Kidney glomerular epithelial cell (primary cell): ENCODE measurements at places on chromosomes 16 and 17.

- peak; percentile 76 for DNase-seq
Observed at GRCh38 chr16:77297996-77298395, 98.8 kb downstream of the SYCE1L start.

DNA sequence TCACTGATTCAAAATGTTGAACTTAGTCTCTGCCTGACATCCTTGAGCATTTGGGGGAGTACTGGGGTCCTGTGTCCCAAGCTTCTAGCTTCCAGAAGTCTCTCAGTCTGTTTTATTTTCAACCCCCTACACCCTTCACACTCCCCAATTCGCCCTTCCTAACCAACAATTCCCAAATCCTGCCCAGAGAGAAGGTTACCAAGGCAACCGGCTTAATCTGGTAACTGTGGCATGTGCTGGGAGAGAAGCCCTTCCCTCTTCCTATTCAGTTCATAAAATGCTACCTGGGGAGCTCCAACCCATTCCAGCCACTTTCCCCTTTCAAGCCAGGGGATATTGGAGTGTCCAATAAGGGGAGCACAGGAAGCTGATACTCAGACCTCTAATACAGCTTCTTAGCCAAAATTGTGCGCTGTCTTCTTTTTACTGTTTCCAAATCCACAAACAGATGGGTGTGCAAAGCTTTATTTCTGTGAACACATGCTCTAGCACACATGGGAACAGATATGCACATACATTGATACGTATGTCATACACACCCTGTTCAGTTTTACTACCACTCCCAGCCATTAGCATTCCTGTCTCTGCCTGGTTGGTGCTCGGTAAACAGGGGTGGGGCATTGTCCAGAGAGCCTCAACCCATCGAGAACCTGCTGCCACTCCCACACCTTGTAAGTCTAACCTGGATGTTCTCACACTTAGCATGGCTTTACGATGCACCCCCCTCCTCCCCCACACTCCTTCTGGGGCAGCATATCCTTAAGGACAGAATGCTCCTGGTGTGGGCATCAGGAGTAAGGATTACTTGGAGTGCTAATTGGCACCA, 1.1 kb upstream of the RAPGEFL1 start:
- DNase-seq: no peak

DNA sequence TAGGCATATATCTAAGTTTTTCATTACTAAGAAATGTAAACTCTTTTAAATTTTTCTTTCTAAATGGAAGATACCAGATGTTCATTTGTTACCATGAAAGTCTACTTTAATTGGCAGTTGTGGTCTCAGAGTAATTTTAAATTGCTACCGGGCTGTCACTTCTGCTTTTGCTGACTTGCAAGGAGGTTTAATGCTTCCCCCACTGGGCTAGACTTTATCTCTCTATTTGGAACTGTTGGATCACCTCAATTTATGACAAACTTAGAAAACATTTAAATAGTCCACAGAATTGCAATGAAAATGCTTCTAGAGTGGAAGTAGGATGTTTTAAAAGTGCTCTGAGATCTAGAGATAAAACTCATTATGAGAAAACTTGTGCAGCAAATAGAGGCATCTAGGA, 479.8 kb upstream of the GOT2 start:
- no peak for DNase-seq

- DNase-seq: no peak
Observed at GRCh38 chr17:44930667-44931066, 15.4 kb upstream of the GFAP start.

DNA sequence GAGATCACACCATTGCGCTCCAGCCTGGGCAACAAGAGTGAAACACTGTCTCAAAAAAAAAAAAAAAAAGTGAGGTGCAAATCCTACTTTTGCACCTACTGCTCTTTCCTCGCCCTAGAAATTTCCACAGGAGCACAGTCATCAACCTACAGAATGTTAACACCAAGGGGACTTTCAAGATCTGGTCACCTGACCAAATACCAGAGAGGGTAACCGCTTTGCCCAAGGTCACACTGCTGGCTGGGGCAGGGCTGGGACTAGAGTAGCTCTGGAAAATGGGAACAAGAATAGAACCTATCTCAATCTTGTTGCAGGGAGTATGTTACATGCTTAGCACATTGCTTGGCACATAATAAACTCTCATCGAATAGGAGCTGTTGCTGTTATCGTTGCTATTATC, 6.3 kb upstream of the MLLT6 start:
- no peak for DNase-seq
